ENCODE measurements at places on chromosomes 1 and 21.
A peak's percentile ranks its signal among the peaks of the same experiment; 100 is the strongest.

GRCh38 chr1:109208394-109208793, 5.3 kb upstream of the SARS1 start:
- no peak for DNase-seq

- DNase-seq: no peak
Measured at GRCh38 chr1:160975026-160975425, 20.4 kb upstream of the ITLN2 start.

- no peak for DNase-seq
Measured at GRCh38 chr1:16026723-16027484, 5.1 kb downstream of the CLCNKA start.

DNA sequence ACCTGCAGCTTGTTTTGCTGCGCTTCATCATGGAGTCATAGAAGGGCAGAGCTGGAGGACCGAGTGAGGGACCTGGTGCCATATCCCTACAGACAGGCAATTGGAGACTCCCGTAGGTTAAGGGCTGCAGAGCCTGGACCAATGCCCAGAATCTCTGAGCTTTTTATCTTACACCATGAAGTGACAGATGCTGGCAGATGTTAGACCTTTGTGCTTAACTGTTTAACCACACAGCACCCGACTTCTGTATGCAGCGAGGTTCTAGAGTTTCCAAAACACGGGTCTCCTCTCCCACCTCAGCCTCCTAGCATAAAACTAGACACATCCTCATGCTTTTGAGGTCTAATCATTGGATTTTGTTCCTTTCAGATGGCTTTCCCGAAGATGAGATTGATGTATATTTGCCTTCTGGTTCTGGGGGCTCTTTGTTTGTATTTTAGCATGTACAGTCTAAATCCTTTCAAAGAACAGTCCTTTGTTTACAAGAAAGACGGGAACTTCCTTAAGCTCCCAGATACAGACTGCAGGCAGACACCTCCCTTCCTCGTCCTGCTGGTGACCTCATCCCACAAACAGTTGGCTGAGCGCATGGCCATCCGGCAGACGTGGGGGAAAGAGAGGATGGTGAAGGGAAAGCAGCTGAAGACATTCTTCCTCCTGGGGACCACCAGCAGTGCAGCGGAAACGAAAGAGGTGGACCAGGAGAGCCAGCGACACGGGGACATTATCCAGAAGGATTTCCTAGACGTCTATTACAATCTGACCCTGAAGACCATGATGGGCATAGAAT, 47.6 kb downstream of the B3GALT5 start:
- DNase-seq: peak; percentile 91

DNA sequence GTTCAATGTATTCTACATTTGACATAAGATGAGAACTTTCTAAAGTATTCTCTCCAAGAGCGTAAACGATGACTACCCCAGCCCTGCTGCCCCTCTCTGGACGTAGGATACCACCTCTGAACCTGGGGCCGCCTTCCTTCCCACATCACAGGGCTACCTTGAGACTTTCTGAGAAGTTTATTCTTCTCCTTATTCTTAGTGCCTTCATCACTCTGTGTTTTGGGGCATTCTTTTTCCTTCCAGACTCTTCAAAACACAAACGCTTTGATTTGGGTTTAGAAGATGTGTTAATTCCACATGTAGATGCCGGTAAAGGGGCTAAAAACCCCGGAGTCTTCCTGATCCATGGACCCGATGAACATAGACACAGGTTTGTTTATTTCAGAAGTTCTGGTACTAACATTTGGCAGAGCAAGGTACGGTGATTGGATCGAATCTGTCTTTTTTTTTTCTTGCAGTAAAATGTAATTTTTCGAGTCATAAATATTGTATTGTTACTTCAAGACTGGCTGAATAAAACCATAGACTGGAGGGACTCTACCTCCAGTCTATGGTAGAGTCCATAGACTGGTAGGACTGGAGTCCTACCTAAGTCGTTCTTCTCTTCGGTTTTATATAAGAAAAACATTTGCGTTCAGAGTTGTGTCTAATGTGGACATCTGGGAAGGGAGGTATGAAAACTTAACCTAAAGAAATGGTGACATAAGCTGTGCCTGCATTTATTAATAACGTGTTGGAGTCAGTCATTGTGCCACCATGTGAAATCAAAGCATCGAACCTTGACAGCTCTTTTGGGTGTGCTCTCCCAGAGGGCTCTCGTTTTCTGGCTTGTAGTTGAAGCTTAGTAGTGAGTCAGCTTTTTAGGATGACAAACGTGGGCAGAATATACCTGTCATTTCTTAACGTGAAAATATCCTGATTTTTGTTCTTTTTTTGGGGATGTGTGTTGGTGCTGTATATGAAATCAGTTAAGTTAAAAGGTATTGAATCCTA, 1.2 kb downstream of the MAN1A2 start:
- DNase-seq: no peak

- no peak for DNase-seq
Measured at GRCh38 chr21:15749082-15749860, 19.5 kb downstream of the USP25 start.

GRCh38 chr1:26119892-26120608, 8.4 kb downstream of the PDIK1L start:
- no peak for DNase-seq

GRCh38 chr1:64891448-64891825, 74.9 kb downstream of the JAK1 start:
- peak; percentile 13 for DNase-seq

- peak; percentile 96 for DNase-seq
Measured at GRCh38 chr1:165954940-165955339, 127.5 kb downstream of the UCK2 start.
